ENCODE measurements at places on chromosomes 6 and 20.

GRCh38 chr6:38612143-38612965 is 27.4 kb downstream of the BTBD9 start:
- no peak for DNase-seq

DNA sequence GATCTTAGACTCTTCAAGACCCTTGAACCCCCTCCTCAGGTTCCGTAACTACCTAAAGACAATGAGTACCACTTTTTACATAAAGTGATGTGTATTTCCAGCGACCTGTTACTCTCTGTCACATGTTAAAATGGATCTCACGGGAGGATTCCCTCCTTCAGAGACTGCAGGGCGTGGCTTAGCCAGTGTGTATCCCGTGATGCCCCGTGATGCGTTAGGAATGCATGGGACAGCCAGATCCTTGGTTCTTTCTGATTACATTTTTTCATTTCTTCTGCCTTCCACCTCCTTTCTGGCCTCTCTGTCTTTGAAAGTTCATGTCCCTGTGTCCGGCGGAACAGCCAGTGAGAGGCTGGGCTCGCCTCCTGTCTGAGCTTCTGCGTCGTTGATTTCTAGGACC is 155.5 kb downstream of the TMEM242 start:
- DNase-seq, result no peak

- DNase-seq, result no peak
These were observed 122.5 kb downstream of the RNGTT start for GRCh38 chr6:88840796-88841539.

DNA sequence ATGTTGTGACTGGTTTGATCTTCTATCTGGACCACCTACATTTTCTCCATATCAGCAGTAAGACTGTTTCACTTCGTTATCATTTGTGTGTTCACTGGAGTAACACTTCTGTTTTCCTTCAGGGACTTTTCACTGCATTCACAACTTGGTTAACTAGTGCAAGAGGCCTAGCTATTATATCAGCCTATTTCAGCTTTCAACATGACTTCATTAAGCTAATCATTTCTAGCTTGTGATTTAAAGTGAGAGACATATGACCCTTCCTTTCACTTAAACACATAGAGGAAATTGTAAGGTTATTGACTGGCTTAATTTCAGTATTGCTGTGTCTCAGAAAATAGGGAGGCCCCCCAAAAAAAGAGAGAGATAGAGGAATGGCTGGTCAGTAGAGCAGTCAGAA is 622.8 kb upstream of the NRSN1 start:
- DNase-seq, result no peak

- DNase-seq, result no peak
These were observed 283.1 kb downstream of the UTRN start for GRCh38 chr6:144568241-144568640.

DNA sequence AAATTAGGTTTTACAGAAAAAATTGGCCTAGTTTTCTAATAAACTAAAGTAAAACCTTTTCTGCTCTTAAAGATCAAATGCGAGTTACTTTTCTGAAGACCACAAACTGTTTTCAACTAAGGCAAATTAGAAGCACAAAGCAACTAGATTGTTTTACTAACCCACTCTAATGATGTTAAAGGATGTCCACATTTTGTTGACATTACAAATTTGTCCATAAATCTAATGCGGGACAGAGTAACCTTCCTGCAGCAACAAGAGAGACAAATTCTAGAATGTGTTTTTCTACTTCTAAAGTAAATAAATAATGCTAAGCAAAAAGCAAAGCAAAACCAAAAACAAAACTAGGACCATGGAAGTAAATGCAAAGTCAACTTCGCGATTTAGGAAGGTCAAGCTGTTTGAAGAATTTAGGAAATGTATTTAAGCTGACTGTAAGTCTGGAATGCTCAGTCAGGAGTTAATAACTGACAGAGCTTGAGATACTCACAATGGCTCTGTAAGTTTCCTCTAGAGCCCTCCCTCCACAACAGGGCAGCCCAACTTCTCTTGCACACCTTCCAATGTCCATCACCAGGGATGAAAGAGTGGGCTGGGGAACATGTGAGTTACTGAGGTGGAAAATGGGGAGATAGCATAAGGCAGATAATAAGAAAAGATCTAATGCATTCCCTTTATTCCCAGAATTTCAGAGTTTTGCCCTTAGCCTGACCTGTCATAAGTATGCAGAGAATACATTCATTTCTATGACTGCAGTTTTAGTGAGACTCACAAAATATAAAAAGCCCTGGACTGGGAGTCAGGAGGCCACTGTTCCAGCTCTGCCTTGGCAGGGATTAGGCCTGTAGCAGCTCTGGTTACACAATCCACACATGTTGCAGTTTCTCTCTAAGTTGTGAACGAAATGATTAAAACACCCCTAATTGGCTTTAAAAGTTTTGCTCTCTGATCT is 158.8 kb downstream of the FOXA2 start:
- DNase-seq, result no peak

GRCh38 chr6:1716868-1717267 is 107.2 kb downstream of the FOXC1 start:
- no peak for DNase-seq

- DNase-seq, result no peak
These were observed 24.6 kb downstream of the MYLK4 start for GRCh38 chr6:2725999-2726567.

DNA sequence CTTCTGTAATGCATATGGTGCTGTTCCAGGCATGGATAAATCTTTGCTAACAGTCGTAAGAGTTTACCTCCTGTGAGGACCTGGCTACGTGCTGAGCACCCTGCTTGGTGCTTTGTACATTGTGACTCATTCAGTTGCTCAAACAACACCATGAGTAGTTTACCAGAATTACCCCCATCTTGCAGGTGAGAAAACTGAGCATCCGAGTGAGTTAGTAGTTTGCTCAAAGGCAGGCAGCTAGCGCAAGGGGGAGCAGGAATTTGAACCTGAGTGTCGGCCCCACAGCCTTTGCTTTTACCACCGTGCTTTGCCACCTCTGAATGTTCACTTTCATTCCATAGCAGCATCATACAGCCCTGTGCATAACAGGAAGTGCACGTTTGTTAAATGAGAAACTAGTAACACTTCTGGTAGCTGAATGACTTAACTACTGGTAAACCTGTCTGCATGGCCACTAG is 121.9 kb downstream of the MTHFD1L start:
- no peak for DNase-seq

- DNase-seq, result no peak
These were observed 38.9 kb upstream of the HDGFL1 start for GRCh38 chr6:22530506-22530905.

GRCh38 chr20:62051546-62052255 is 14.0 kb downstream of the TAF4 start:
- DNase-seq, result no peak

DNA sequence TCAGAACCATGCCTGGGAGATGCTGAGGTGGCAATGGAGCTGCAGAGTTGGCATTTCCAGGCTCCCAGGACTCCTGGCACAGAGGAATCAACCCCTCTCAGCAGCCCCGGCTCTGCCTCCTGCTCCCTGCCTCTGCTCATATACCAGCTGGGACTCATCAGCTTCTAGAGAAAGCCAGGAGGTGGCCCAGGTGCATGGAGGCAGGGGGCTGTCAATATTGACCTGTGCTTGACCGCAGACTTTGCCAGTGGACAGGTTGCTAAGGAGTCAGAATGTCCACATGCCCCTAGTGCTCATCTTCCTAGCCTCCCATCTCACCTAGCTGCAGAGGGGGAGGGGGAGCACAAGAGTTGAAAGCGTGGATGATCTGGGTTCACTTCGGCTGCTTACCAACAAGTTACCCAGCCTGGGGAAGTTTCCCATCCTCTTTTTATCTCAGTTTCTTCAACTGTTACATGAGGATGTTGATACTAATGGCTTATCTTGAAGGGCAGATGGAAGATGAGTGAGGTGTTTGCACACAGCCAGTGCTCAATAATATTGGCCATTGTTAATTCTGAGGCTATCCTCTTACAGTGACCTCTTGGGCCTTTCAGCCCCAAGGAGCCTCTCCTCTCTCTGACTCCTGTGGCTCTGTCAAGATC is 9.2 kb upstream of the SCRT2 start:
- DNase-seq, result no peak

DNA sequence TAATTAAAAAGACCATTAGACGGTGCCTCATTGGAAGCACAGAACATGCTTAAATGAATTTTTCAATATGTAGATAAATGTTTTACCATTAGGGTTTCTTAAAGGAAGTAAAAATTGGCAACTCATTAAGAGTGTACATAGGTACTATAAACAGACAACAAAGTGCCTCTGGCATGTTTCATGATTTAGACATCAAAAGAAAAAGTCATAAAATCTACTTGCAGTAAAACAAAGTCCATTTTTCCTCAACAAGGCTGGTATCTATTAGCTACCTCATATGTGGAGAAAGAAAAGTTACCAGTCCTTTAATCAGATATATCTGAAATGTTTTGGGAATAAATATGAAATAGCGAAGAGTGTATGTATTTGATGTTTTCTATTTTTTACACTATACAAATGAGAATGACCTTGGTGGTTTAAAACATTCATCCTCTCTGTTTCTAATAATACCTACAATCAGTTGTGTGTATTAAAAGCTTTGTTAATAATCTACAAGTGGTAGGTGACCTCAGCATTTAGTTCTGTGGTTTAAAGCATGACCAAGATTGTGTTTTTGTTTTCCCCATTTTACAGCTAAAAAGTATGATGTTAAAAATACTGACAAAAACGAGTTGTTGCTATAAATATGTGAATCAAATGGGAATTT is 87.5 kb downstream of the HDGFL1 start:
- no peak for DNase-seq

DNA sequence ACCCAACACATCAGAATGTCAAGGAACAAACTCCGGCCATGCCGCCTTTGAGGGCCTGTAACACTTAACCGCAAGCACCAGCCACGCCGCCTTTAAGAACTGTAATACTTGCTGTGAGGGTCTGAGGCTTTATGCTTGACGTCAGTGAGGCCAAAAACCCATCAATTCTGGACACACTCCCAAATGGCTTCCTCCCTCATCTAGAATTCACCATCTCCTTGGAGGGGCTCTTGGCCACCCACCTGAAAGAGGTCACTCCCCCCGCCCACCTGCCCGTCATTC is 10.4 kb upstream of the PXDC1 start:
- no peak for DNase-seq

DNA sequence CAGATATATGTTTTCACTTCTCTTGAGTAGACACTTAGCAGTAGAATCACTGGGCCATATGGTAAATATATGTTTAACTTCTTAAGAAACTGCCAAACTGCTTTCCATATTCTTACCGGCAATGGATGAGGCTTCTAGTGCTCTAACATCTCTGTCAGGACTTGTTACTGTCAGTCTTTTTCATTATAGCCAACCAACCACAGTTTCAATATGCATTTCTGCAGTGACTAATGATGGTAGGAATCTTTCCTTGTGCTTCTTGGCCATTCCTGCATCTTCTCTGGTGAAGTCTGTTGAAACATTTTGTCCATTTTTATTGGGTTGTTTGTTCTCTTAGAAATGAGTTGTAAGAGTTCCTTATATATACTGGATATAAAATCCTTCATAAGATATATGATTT is 66.0 kb upstream of the SYNDIG1 start:
- no peak for DNase-seq

DNA sequence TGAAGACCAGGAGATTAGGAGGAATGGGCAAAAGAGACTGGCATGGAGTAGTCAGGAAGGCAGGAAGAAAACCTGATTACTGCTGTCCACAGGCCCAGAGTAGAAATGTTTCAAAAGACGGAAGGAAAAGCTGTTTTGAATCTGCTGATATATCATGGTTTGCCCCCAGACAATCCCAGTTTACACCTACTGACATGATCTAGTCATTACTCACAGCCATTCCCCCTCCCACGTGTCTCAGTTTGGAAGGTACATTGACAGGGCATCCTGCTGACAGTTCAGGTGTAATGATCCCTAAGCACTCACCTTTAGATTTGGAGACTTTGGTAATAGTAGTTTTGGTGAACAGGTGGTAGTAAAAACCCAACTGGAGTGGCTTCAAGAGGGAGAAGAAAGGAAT is 9.8 kb upstream of the TXNDC5 start:
- peak; percentile 77 for DNase-seq

DNA sequence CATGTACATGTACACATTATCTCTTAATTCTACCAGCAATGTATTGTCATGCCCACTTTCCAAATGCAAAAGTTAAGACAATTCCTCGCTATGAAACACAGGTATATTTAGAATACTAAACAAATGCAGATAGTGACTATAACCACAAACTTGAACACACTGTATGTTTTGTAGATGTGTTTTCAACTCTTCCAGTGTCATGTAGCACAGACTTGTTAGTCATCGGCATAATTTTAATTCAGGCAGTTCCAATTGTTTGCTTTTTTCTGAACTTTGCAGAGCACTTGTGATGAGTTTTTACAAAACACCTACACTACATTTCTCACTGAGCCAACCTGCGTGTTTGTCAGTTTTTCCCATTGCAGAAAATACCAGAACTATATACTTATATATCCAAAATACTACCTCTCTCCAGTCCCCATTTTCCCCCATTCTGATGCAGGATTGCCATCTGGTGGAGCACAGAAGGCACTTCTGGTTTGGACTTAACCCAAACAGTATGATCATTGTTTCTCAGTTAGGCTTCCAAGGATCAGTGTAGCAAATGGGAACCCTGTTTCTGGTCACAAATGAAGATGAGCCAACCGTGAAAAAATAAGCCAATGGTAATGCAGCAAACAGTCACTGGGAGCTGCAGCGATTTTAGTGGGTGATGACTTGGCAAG is 143.4 kb downstream of the ADGRB3 start:
- peak; percentile 5 for DNase-seq

DNA sequence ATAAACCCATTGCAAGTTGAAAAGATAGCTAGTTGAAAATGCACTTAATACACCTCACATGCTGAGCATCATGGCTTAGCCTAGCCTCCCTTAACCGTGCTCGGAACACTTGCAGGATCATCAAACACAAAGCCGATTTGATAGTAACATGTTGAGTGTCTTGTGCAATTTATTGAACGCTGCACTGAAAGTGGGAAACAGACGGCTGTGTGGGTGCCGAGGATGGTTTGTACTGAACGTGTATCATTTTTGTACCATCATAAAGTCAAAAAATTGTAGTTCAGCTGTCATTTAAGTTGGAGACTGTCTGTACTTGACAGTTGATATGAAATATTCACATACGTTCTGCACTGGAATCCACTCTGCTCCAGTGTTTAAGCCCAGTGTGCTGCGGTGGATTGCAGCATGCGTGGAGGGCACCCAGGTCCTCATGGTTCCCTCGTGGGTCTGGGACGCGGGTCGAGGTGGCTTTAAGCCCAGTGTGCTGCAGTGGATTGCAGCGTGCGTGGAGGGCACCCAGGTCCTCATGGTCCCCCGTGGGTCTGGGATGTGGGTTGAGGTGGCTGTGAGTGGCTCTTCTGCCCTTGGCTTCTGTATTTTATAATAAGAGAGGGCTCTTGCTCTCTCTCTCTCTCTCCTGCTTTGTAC is 77.0 kb downstream of the CDH4 start:
- no peak for DNase-seq

- DNase-seq, result no peak
These were observed 9.8 kb downstream of the FOXA2 start for GRCh38 chr20:22574545-22575086.
